ENCODE measurements at places on chromosomes 6 and 20. TPM values are rescaled to one million over a fixed set of nuclear protein-coding genes. Genes with fewer than 3 reads are reported as not detected.

- no peaks in the 10 kb centered on the region for H3K27me3 ChIP-seq
- H3K4me3 ChIP-seq = no peak overlapping the region
- H3K4me1 ChIP-seq = no peaks in the 10 kb centered on the region
- no peak for DNase-seq
- no peak overlapping the region for H3K27ac ChIP-seq
Observed at GRCh38 chr6:21628160-21628559, 34.6 kb downstream of the SOX4 start.

- no peak overlapping the region for H3K4me3 ChIP-seq
- DNase-seq = no peak
- H3K27me3 ChIP-seq = no peaks in the 10 kb centered on the region
- no peaks in the 10 kb centered on the region for H3K4me1 ChIP-seq
- H3K36me3 ChIP-seq = no peaks in the 10 kb centered on the region
- H3K27ac ChIP-seq = no peak overlapping the region
Observed at GRCh38 chr6:120363429-120363828, 970.9 kb downstream of the TBC1D32 start.

DNA sequence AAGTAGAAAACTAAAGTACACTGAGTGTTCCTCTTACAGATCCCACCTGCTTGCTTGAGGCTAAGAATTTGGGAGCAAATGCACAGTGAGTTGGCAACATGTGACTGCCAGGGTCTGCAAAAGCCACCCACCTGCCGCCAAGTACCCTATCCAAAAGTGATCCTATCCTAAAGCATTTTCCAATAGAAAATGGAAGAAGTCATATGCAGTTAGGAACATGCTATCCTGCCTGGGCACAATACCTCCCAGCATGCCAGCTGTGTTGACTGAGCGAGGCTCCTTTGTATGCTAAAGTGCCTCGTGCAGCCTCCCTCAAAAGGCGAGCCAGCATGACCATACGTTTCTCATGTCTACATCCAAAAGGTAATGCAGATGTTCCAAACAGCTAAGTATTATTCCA lies 52.7 kb downstream of the TRAF3IP2 start:
- H3K36me3 ChIP-seq = no peaks in the 10 kb centered on the region
- no peaks in the 10 kb centered on the region for H3K27me3 ChIP-seq
- no peak for DNase-seq
- no peaks in the 10 kb centered on the region for H3K4me1 ChIP-seq
- no peak overlapping the region for H3K27ac ChIP-seq
- no peak overlapping the region for H3K4me3 ChIP-seq

DNA sequence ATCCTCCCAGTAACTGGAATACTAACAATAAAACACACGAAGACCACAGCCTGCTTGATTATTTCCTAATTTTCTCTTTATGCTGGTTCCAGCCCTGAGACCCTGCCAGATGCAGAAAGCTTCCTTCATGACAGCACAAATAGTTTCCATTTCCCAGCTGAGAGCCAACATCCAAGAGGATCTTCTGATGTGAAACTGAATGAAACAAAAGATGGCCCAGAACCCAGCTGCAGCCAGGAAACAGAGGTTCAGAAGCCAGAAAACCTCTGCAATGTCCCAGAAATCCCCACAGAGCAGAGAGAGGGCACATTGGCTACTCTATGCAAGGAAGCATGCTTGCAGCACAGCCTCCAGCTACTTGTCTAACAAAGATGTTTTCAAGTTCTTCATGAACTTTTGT lies 61.8 kb upstream of the PLEKHG1 start:
- H3K27me3 ChIP-seq = peaks cover 25% of the 10 kb centered on the region
- H3K4me3 ChIP-seq = no peak overlapping the region
- DNase-seq = no peak
- peaks cover 7% of the 10 kb centered on the region for H3K4me1 ChIP-seq
- no peaks in the 10 kb centered on the region for H3K36me3 ChIP-seq
- H3K27ac ChIP-seq = no peak overlapping the region

DNA sequence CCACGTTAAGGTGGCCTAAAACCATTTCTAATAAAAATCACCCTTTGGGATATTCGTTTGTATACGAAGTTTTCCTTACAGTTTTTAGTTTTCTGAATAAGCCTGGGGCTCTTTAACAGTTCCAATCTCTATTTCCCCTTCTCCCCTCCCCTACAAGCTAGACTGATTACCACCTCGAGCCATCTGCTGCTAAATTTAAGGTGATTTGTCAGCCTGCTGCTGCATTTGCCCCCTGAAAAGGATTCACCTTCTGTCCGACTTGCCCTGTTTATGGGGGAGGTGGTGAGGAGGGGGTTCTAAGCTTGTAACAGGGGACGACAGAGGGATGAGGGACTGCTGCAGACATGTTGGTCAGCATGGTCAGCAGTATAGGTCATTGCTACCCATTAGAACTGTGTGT lies 146.3 kb downstream of the JARID2 start:
- no peak for DNase-seq
- H3K4me1 ChIP-seq = peaks cover 59% of the 10 kb centered on the region
- H3K27me3 ChIP-seq = no peaks in the 10 kb centered on the region
- no peak overlapping the region for H3K4me3 ChIP-seq

DNA sequence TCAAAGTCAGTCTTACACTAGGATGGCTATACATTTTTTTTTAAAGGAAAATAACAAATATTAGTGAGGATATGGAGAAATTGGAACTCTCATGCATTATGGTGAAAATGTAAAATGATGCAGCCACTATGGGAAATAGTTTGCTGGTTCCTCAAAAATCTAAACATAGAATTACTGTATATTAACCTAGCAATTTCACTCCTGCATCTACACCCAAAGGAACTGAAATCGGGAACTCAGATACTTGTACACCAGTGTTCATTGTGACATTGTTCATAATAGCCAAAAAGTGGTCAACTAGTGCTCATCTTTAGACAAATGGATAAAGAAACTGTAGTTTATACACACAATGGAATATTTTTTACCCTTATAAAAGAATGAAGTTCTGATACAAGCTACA lies 110.7 kb downstream of the UTRN start:
- H3K27ac ChIP-seq = no peak overlapping the region
- H3K36me3 ChIP-seq = peaks cover 58% of the 10 kb centered on the region
- no peak for DNase-seq
- H3K4me1 ChIP-seq = peaks cover 10% of the 10 kb centered on the region

The HLA-DRB5 gene
- 5.3 TPM for total RNA-seq
